ENCODE measurements at places on chromosomes 6 and 20.

- no peak for DNase-seq
These were observed 57.5 kb downstream of the SNRNP48 start for GRCh38 chr6:7647504-7647903.

GRCh38 chr6:11294228-11294627, 61.8 kb upstream of the NEDD9 start:
- no peak for DNase-seq

DNA sequence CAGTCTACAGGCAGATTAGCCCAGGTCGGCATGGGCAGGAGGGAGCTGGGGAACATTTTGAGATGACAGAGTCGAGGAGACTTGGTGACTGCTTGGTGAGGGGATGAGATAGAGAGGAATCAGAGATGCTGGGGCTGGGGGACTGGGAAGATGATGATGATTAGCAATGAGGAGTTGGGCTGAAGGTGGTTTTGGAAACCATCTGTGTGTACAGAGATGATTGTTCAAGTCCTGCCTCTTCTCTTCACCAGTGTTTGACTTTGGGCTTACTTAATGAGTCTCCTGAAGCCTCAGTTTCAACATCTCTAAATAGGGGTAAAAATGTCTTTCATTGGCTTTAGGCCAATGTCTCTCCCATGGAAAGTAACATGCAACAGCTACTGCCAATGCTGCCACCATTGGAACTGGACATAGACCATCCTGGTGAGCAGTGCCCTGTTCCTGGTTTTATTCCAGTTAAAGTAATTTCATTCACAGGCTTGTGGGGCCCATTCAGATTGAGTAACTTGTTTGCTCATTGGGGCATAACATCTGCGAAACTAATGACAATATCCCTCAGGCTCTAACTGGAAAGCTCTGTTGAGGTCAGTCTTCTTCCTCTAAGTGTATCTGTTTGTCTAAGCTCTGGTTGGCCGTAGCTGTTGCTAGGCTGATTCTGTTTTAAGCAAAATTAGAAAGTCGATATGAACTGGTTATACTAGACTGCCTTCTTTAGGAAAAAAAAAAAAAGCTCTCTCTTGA, 99.1 kb downstream of the ARMC2 start:
- DNase-seq: peak; percentile 97

GRCh38 chr6:119552021-119552420, 202.5 kb upstream of the MAN1A1 start:
- DNase-seq: no peak

DNA sequence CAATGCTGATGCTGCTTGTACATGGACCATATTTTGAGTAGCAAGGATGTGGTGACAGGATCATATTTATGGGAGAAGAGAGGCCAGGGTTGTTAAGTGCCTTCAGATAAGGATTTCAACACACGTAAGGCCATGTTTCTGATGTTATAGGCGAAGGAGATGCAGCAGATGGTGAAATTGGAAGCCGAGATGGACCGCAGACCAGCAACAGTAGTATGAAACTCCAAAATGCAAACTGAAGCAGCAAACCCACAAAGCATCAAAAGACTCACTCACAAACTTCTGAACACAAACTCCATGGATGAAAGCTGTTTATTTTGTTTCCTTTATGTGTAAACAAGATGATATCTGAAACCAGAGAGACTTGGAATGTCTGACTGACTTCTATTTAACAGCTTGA, 35.6 kb upstream of the LAMP5 start:
- DNase-seq: no peak
